Naive thymus-derived CD8-positive, alpha-beta T cell (primary cell): ENCODE measurements at places on chromosomes 7 and 10. TPM values are rescaled to one million over a fixed set of nuclear protein-coding genes. Genes with fewer than 3 reads are reported as not detected.

DNA sequence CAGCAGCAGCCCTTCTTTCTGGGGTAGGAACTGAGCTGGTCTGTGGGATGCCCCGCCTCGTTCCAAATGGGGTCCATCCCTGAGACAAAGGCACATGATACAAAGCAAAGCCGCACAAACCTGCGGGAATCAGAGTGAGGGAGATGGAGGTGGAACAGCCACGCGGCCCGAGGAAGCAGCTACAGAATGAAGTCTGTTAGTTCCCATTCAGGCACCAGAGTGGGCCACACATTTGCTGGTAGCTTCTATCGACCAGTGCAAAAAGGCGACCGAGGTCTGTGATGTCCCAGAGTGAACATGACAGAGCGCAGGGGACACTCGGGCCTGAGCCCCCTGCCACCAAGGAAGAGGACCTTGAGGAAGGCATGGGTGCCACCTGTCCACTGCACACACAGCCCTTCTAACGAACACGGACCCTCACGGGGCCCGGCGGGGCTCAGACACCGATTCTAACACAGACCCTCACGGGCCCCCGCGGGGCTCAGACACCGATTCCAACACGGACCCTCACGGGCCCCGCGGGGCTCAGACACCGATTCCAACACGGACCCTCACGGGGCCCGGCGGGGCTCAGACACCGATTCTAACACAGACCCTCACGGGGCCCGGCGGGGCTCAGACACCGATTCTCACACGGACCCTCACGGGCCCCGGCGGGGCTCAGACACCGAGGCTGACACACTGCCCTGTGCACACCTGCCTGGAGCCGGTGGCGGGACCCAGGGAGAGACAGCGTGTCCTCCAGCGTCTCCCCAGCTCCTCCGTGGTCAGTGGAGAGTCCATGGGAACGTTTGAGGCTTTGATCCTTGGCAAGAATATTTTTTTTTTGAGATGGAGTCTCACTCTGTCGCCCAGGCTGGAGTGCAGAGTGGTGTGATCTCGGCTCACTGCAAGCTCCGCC, 32.8 kb upstream of the FAM20C start:
- DNase-seq: no peak
- H3K4me1 ChIP-seq: no peaks in the 10 kb centered on the region
- no peaks in the 10 kb centered on the region for H3K36me3 ChIP-seq
- H3K4me3 ChIP-seq: no peak overlapping the region
- H3K27me3 ChIP-seq: peaks cover 2% of the 10 kb centered on the region
- no peak overlapping the region for H3K27ac ChIP-seq

- H3K27me3 ChIP-seq: peaks cover 1% of the 10 kb centered on the region
- no peak overlapping the region for H3K27ac ChIP-seq
Observed at GRCh38 chr10:62981096-62981495, 152.0 kb upstream of the NRBF2 start.

GRCh38 chr10:11184093-11184492, 166.4 kb downstream of the CELF2 start:
- H3K27ac ChIP-seq: peak overlapping the region; percentile 35
- no peak for DNase-seq
- peaks cover 76% of the 10 kb centered on the region for H3K4me1 ChIP-seq
- peak overlapping the region; percentile 49 for H3K4me3 ChIP-seq
- H3K36me3 ChIP-seq: peaks cover 50% of the 10 kb centered on the region
- H3K27me3 ChIP-seq: no peaks in the 10 kb centered on the region

DNA sequence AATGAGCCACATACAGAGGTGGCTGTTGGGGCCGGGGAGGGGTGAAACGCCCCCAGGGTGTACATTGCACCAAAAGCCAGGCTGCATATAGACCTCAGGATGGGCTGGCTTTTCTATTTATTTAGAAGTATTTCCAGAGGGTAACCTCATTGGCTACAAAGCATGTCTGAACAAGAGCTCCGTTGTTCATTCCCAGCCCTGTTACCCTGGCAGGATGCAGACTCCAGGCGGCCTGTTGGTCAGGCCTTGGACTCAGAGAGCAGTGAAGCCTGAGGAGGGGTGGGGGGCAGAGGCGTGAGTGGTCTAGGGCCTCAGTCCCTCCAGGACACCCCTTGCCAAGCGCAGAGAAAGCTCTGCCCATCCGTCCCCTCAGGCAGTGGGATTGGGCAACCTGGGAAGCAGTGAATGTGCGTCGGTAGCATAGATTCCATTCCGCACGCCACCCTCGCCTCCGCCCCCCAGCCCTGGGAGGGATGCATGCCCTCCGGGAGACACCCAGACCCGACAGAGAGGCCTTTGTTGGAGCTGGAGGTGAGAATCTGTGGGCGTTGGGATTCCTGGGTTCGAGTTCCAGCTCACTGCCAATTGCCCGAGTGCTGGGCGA, 41.9 kb downstream of the TCF7L2 start:
- no peak for DNase-seq
- H3K4me1 ChIP-seq: peaks cover 5% of the 10 kb centered on the region
- peaks cover 14% of the 10 kb centered on the region for H3K27me3 ChIP-seq
- no peak overlapping the region for H3K27ac ChIP-seq
- no peak overlapping the region for H3K4me3 ChIP-seq

GRCh38 chr10:3195726-3196125, 23.1 kb upstream of the PITRM1 start:
- H3K36me3 ChIP-seq: no peaks in the 10 kb centered on the region
- no peak for DNase-seq
- H3K4me3 ChIP-seq: no peak overlapping the region
- peaks cover 14% of the 10 kb centered on the region for H3K4me1 ChIP-seq

The CHAT gene
- total RNA-seq: not detected
